ENCODE measurements at places on chromosomes 4 and X.

DNA sequence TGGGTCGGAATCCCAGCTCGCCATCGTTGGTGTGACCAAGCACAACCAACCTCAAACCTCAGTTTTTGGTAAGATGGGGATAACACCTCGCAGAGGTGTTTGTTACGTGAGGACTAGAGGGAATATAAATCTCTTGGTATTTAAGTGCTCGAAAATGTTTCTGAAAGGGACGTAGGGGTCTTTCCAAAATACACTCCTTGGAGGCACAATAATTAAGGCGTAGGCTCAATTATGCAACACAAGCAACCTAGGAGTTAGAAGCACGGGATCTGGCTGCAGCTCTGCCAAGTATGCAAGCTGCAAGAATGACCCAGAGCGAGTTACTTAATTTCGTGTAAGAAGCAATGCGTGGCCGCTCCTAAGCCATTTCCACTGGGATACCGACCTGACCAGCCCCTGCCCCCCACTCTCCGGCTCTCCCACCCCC, 552 bp downstream of the ADH5 start:
- peak; percentile 62 for DNase-seq

DNA sequence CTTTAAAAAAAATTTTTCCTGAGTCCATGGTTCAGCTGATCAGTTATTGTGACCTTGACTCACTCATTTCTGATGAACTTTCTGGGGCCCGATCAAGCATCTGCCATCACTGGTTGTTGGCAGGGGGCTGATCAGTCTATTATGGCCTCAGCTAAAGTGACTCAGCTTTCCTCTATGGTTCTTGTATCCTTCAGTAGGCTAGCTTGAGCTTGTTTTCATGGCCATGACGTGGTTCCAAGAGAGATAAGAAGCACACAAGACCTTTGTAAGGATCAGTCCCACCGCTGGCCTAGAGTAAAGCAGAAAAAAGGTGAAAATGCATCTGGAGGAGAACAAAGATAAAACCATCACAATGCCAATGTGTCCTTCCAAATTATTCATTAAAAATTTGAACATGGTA, 29.8 kb upstream of the EPGN start:
- no peak for DNase-seq

DNA sequence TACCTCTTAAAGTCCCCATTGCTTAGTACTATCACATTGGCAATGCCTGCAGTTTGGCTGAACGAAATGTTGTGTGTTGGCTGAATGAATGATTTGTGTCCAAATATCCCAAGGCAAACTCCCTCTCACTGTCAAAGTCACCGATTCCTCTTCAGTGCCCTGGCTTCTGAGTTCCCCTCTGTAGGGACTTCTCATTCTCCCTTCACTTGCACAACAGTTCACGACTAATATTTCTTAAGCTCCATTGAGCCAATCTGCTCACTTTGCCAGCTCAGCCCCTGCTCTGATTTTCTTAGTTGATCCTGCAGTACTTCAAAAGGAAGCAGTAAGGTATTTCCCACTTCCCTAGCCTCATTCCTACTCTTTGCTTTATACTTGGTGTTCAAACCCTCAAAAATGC, 21.9 kb upstream of the PACRGL start:
- no peak for DNase-seq

DNA sequence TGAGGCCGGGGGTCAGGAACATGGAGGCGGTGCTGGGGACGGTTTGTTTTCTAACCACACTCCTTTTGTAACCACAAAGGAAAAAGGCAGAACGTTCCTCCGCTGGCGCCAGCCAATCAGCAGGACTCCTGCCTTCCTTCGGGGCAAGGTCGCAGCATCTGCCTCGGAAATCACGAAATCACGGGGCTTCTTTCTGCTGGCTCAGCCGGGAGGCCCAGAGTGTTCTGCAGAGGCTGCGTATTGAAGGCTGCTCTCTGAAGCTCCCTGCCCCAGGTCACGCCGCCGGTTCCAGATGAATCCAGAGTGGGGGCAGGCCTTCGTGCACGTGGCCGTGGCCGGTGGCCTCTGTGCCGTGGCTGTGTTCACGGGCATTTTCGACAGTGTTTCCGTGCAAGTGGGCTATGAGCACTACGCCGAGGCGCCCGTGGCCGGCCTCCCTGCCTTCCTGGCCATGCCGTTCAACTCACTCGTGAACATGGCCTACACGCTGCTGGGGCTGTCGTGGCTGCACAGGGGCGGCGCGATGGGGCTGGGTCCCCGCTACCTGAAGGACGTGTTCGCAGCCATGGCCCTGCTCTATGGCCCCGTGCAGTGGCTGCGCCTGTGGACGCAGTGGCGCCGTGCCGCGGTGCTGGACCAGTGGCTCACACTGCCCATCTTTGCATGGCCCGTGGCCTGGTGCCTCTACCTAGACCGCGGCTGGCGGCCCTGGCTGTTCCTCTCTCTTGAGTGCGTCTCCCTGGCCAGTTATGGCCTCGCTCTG, 9.4 kb downstream of the TMEM187 start:
- DNase-seq, result no peak

- no peak for DNase-seq
Measured at GRCh38 chr4:136634121-136634520, 898.2 kb downstream of the PCDH18 start.

GRCh38 chrX:7606039-7606652, 236.8 kb upstream of the VCX start:
- DNase-seq, result no peak

DNA sequence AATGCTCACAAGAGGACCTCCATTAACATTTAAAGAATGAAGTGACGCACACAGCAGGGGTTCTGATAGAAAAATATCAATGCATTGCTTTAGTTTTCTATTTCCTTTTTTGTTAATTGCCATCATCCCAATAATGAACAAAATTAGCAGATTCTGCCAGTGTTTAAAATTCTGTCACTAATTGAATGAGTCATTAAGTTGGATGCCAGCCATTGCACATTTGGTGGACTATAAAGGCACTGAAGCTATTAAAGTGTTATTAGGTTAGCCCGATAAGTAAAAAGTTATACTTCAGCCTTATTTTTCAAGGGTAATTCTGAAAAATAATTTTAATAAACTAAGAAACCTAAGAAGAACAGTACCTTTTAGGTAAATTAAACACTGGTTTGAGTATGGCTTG, 53.1 kb downstream of the MAP3K15 start:
- DNase-seq, result no peak

DNA sequence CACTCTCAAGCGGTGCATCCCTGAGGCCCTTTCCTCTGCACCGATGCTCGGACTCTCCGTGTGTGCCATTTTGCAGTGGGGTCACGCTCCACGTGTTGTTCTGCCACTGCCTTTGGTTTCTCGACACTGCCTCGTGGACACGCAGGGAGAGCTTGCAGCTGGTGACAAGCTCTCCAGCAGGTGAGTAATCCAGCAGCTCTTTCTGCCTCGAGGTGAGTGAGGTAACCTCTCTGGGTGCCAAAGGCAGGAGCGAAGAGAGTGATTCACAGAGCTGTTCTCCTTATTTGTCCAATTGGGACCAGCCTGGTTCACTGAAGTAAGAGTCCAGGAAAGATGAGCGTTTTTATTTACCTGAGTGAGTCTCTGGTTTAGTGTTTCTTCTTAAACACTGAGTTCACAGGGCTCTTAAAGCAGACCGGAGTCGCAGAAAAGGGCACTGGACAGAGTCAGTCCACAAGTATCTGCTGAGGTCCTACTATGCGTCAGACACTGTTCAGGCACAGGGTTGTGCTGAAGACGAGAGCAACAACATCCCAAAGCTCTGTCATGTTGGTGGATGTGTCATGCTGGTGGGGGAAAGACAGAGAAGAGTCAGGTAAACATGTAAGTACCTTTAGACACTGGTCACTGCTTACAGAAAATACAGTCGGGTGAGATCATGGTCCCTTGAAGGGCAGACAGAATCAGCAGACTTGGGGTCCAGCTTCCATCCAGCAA, 61.8 kb downstream of the FHDC1 start:
- peak; percentile 34 for DNase-seq

- DNase-seq, result no peak
Measured at GRCh38 chr4:184848510-184848909, 22.7 kb upstream of the ACSL1 start.

GRCh38 chrX:14073556-14073955, 43.9 kb upstream of the GEMIN8 start:
- no peak for DNase-seq

DNA sequence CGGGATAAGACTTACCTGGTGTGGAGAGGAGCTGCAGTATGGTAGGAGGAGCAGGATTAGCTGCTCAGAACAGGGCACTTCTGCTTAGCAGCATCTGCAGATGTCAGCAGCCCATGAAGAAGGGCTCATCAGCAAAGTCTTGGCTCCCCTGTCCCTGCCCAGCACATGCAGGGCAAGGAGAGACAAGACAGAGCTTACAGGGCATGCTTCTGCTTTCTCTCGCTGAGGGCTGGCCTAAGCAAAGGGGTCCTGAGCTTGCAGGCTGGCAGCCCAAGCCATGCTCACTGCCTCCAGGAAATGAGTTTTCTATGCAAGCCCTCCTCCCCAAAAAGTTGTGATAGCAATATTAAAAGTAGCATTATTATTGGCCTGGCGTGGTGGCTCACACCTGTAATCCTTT, 39.5 kb upstream of the TAPT1 start:
- no peak for DNase-seq

DNA sequence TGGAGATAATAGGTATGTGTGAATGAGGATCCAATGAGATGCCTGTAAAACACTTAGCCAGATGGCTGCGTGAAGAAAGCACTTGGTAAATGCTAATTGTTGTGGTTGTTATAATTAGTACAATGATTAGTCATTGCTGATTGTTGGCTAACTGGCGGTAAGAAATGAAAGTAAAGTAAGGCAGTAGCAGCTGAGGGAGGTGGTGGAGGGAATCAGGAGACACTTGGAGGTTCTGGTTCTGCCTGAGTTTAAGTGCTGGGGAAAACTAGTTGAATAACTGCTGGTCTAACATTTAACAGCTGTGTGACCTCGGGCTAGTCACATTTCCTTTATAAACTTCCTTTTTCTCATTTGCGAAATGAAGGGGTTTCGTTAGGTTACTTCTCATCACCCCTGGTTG, 30.9 kb downstream of the CD38 start:
- no peak for DNase-seq

- DNase-seq, result peak; percentile 38
Measured at GRCh38 chr4:140754918-140755773, 1.0 kb downstream of the TBC1D9 start.

DNA sequence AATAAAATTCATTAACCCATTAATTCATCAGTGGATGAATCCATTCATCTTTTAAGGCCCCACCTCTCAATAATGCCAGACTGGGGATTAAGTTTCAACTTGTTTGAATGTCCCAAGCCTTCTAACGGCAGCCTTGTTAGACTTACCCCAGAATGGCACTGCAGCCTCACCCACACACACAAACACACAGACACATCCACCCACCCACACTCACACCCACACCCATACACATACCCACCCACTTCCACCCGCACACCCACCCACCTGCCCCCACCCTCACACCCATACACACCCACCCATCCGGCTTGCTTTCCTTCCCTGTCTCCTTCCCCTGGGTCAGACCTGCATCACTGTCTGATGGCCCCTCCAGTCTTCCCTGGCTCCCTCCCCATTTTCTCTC, 102.6 kb downstream of the ARHGAP10 start:
- no peak for DNase-seq

DNA sequence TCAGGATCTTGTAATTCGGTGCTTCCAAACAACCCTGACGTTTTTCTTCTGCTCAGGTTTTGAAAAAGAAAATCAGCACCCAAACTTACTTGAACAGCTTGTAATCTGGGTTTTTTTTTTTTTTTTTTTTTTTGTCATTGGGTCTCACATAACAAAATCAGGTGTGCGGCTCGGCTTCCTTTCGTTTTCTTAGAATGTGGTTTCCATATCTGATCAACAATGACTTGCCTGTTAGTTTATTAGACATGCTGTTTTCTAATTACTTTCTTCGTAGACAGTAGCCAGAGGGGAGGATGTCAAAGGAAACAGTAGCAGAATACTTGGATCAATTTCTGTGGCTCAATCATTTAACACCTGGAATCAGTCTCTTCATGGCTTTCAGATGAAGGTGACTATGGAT, 890 bp upstream of the FREM3 start:
- no peak for DNase-seq

DNA sequence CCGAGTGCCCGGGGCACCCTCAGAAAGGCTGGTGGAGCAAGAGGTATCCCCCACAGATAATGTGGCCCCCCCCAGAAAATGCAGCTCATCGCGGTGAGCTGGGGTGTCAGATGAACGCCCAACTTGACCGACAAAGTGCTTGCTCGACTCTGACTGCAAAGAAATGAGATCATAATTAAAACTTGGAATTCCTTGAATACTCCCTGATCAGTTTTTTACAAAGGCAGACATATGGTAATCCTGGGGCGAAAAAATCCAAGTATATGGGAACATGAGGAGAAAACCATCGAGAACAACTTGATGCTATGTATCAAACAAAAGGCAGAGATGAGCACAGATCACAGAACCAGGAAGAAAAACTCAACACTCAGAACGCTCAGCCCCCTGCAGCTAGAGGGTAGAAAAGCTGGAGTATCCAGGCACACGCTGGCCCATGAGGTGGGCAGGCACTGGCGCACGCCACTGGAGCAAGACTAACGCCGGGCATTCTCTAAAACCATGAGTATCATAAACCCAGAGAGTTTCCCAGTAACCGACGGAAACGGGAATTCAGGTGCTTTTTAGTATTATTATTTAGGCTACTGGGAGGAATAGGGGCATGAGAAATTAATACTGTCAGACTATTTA, 127.3 kb downstream of the AFAP1 start:
- no peak for DNase-seq

GRCh38 chrX:1483843-1484637, 31.3 kb upstream of the ASMTL start:
- DNase-seq, result no peak

- DNase-seq, result no peak
Measured at GRCh38 chr4:154126276-154126675, 337.4 kb upstream of the SFRP2 start.

- DNase-seq, result no peak
Measured at GRCh38 chr4:7945709-7946380, 6.2 kb upstream of the AFAP1 start.

Data from ELR (cell line).